ENCODE measurements at places on chromosomes 3 and 15.
A peak's percentile ranks its signal among the peaks of the same experiment; 100 is the strongest.

DNA sequence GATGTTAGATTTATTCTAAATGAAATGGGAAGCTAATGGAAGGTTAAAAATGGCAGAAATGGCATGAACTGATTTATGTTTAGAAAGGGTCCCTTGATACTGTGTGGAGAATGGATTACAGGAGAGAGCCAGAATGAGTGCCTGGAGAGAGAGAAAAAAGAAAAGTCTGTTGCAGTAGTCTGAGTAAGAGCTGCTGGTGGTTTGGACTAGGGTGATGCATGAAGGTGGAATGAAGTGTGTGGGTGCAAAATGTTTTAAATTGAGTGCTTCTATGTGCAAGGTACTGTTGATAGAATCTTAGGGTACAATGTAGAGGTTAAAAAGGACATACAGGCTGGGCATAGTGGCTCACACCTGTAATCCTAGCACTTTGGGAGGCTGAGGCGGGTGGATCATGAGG is 11.4 kb upstream of the MGA start:
- DNase-seq: no peak

- DNase-seq: no peak
These were observed 242.4 kb upstream of the SATB1 start for GRCh38 chr3:18667552-18667951.

- DNase-seq: no peak
These were observed 9.8 kb downstream of the GPR27 start for GRCh38 chr3:71763426-71763825.

DNA sequence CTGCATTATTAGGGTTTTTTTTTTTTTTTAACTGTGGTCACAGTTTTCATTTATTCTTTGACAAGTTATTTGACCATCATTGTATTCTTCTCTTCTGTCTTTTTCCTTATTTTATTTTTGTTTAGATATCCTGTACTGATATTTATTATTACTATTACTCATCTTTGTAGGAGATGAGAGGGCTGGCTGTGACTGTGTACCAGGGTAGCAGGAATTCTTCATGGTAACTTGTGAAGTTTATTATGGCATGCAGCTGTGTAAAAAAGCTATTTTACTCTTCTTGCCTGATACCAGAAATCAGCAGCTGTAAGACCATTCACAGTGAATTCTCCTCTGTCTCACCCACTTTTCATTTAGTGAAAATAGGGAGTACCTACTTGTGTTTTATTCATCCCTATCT is 44.5 kb downstream of the ATP6V1A start:
- no peak for DNase-seq

- DNase-seq: no peak
These were observed 289.0 kb downstream of the SLC9A9 start for GRCh38 chr3:143559296-143559695.

GRCh38 chr3:78176869-78177268 is 1137.0 kb downstream of the ROBO2 start:
- DNase-seq: no peak

- no peak for DNase-seq
These were observed 11.9 kb upstream of the SH3GL3 start for GRCh38 chr15:83435202-83435601.

- peak; percentile 63 for DNase-seq
These were observed 259.2 kb upstream of the CCDC54 start for GRCh38 chr3:107117922-107118536.

- peak; percentile 92 for DNase-seq
These were observed 795 bp upstream of the MYNN start for GRCh38 chr3:169772305-169772896.

GRCh38 chr3:125045965-125046364 is 9.8 kb downstream of the HEG1 start:
- no peak for DNase-seq

- peak; percentile 61 for DNase-seq
These were observed 29.8 kb upstream of the SLC25A36 start for GRCh38 chr3:140911822-140912221.

DNA sequence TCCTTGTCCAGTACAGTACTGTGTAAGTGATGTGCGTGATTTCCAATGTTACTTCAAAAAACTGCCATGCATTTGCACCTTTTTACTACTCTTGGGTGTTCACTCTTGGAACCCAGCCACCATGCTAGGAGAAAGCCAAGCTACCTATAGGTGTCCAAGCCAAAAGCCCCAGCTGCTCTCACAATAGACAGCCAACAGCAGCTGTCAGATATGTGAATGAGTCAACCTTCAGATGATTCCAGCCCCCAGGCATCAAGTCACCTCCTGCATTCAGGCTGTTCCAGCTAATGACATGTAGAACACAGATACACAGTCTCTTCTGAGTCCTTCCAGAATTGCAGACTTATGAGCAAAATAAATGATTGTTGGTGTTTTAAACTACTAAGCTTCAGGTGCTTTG is 417.7 kb upstream of the TGFBR2 start:
- DNase-seq: peak; percentile 94

GRCh38 chr3:124207873-124208485 is 216.1 kb upstream of the ROPN1 start:
- no peak for DNase-seq

DNA sequence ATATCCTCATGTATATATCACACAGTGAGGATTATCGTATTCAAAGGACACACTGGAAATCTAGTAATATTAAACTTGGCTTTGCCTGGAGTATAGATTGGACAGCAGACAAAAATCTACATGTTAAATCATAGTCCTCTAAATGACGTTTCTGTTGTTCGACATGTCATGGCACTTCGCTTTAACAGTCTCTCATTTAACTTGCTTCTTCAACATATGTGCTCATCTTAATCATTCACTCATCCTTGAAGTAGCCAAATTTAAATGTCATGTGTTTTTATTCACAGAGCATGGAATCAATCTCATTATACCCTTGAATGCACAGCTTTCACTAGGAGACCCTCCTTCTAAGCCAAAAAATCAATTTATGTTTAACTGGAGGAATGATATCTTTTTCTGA is 417.0 kb upstream of the CNTN6 start:
- DNase-seq: no peak

DNA sequence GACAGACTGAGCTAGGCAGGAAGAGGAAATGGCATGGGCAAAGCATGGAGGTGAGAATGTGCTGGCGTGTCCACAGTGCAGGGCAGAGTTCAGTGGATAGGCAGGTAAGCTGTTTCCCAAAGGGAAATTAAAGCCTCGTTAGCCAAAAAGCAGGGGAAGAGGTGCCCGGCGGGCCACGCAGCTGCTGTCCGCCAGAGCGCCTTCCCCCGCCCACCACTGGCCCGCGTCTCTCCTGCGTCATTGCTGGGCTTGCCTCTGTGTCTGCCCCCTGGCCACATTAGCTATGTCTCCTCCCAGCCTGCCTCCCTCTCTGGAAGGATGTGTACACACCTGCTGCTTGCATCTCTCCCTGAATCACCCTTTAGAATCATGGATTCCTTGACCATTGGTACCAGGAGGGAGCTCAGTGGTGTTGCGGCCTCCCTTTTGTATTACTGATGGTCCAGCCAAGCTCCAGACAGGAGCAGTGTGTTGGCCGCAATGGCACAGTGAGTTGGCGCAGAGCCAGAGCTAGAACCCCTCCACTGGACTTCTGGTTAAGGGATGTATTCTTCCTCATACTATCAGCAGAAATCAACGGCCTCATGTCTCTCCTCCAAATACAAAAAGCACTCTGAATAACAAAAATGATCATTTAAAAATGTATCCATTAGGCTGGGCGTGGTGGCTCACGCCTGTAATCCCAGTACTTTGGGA is 26.6 kb downstream of the SLC28A1 start:
- no peak for DNase-seq

DNA sequence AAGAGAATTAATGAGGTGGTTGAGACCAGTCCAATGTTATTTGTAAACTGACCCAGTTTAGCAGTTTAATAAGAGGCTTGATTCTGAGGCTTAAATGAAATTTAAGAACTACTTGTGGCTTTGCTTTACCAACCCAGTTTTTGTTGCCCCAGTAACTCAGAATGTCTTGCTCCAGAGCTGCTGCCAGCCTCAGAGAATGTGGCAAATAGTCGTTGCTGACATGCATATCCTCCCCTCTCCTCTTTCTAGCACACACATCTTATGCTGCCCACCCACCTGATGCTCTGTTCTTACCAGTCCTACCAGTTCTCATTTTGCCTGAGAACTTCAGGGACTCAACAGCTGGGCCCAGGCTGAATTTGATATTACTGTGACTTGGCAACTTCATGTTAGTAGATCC is 92.4 kb upstream of the TSC22D2 start:
- DNase-seq: no peak

- no peak for DNase-seq
These were observed 339.9 kb downstream of the CHL1 start for GRCh38 chr3:536417-536813.

GRCh38 chr15:74782259-74783071 is 585 bp downstream of the CSK start:
- DNase-seq: no peak

DNA sequence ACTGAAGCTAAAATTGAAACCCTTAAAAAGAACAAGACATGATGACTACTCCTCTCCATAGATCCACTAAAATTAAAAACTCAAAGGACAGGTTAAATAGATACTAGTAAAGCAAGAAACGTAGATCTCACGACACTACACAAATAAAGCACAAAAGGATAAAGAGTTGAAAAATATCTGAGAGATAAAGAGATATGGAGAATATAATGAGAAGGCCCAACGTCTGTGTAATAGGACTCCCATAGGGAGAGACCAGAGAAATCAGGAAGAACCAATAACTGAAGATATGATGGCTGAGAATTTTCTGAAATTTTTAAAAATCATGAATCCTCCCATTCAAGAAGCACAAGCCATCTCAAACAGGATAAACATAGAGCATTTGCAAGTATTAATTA is 45.6 kb upstream of the PRICKLE2 start:
- DNase-seq: no peak

DNA sequence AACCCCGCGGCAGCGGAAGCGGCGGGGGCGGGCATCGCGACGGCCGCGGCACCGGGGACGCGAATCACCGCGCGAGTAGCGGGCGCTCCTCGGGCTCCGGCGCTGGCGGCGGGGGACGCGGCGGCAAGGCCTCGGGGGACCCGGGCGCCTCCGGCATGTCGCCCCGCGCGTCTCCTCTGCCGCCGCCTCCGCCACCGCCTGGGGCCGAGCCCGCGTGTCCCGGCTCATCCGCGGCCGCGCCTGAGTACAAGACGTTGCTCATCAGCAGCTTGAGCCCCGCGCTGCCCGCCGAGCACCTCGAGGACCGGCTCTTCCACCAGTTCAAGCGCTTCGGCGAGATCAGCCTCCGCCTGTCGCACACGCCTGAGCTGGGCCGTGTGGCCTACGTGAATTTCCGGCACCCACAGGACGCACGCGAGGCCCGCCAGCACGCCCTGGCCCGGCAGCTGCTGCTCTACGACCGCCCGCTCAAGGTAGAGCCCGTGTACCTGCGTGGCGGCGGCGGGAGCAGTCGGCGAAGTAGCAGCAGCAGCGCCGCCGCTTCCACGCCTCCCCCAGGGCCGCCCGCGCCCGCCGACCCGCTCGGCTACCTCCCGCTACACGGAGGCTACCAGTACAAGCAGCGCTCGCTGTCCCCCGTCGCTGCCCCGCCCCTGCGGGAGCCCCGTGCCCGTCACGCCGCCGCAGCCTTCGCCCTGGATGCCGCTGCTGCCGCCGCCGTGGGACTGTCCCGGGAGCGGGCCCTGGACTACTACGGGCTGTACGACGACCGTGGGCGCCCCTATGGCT is 675 bp downstream of the RBM15B start:
- no peak for DNase-seq

DNA sequence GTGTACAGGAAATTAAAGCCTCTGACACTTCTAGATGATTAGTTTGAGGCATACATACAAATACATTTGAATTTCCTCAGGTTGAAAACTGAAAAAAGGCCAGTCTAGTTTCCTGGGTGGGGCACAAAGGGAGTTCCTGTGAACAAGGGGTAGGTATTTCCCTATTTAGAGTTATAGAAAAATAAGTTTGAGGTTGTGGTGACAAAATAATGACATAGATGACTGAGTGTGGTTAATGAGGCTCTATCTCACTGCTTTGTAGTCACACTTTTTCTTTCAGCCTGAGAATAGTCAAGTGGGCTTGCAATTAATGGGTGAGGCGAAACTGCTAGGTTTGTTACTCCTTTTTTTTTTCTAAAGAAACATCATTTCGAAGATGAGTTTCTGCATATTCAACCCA is 4.3 kb downstream of the SLCO3A1 start:
- DNase-seq: no peak

GRCh38 chr3:106428565-106428994 is 559.8 kb upstream of the CBLB start:
- no peak for DNase-seq

- DNase-seq: no peak
These were observed 85.5 kb upstream of the LRTM1 start for GRCh38 chr3:55013145-55013925.

- no peak for DNase-seq
These were observed 99.4 kb downstream of the DHX36 start for GRCh38 chr3:154224866-154225265.

- no peak for DNase-seq
These were observed 41.4 kb upstream of the BSN start for GRCh38 chr3:49512781-49513355.

GRCh38 chr15:99717161-99718009 is 15.9 kb downstream of the LYSMD4 start:
- DNase-seq: peak; percentile 70

DNA sequence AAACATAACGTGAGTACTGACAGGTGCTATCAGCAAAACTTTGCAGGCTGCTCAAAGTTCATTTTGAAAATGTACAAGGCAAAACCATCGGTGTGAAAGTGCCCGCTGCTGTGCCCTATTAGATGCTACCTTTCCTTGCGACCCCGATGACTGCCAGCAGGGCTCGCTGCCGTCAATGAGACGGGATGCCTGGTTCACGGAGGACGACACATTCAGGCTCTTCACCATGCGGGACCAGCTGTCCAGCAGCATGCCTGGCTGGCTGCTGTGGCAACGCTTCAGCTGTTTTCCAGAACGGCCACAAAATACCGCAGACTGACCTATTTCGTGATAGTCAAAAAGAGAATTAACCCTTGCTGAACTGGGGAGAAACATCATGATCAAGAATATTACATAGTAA is 92.7 kb upstream of the OCA2 start:
- DNase-seq: no peak

- peak; percentile 59 for DNase-seq
These were observed 171.0 kb upstream of the UMPS start for GRCh38 chr3:124558991-124559845.

DNA sequence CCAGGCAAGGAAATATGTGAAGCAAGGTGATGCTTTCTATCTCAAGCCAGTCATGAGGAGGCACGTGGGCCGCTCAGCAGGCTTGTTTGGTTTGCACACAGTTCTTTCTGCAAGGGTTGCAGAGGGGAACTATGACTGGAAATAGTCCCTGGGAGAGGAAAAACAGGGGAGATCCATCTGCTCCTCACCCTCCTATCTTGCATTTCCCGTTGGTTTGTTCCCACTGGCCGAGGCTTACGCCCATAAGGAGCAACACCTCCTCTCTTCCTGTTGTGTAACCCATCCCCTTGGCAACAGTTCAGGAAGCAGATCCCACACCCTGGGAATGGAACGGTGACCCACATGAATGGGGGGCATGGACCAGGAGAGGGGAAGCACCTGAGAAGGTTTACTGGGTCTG is 72.1 kb upstream of the MAGI1 start:
- no peak for DNase-seq

All from NCI-H2081 (cell line).